Lung (tissue), 17 donors: ENCODE measurements at places on chromosomes 5 and 9. TPM values are rescaled to one million over a fixed set of nuclear protein-coding genes. Genes with fewer than 3 reads are reported as not detected.

DNA sequence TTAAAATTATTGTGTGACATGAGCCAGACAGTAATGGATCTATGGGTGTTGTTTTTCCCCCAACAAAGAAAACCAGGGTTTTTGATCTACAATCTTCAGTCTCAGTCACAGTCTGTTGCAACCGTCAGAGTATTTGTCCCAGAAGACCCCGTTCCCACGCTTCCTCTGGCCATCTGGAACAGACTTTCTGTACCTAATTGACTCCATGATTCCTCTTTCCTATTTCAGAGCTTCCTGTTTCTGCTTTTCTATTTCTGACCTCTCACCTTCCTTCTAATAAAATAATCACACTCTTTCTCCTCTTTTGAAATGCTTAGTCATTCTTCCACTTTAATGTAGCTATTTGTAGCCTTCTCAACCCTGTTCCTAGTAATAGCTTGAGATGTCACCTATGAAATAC, 1044.8 kb downstream of the DTWD2 start:
- no peak for DNase-seq

The ADGRD2 gene
- total RNA-seq: not detected

DNA sequence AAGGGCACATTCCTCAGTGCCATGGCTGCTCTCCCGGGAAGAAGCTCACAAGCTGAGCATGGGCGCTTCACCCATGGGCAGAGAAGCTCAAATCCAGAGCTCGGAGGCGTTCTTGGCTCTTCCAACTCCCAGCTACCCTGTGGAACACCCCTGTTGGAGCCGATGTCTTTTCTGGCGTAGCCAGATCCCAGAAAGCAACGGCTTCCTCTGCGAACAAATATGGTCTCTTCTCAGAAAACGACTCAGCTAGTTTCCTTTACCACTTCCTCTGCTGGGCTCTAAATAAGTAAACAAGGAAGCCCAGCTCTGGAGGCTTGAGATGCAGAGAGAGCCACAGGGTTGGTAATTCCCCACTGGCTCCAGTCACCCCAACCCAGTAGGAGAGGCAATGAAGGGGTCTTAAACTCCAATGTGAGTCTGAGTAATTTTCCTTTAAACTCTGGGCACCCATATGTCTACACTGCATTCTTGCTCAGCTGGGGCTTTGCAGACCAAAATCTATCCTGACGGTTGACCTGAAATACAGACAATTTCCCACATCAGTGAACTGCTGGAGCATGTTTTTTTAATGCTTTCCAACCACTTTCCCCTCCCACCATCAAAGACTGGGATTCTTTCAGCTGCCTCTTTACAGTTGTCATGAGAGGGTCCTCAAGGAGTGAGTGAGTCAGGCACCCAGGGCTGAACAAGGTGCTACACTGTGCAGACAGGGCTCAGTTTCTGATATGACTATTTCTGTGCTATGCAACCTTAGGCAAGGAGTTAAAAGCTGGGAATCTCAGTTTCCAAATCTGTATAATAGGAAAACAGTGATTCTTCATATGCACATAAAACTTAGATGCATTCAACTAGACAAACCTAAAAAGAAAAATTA, at the start of gene LCP2:
TSS of gene LCP2 (minus strand) at position 189 of the 874 bp plus-strand sequence. CDS start at position 23, 166 bp downstream.
- no peak for DNase-seq

- no peak for DNase-seq
Observed at GRCh38 chr9:72151104-72151503, 1.9 kb downstream of the GDA start.

- DNase-seq: no peak
Observed at GRCh38 chr9:116189683-116190082, 36.1 kb downstream of the PAPPA start.

- no peak for DNase-seq
Observed at GRCh38 chr9:130298662-130299279, 33.2 kb downstream of the HMCN2 start.

The ORM2 gene
- 24.9 TPM for total RNA-seq

The PRUNE2 gene
- total RNA-seq: 10.6 TPM
